ENCODE measurements at places on chromosomes 5 and 9.

DNA sequence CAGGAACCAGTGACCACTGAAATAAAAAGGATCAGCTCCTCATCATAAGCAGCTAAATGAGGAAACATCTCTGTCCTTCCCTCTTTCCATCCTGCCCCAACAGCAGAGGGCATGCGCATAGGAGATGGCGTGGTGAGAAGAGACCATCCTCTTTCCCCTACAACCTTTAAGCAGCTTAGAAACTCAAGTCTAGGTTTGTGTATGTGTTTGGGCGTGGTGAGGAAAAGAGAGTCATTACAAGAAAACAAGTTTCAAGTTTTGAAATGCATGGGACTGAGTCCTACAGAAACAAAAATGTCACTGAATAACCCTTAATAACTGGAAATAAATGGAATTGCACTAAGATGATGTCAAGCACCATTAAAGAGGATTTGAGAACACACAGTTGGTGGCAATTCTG, 96.4 kb upstream of the IL12B start:
- DNase-seq: no peak

DNA sequence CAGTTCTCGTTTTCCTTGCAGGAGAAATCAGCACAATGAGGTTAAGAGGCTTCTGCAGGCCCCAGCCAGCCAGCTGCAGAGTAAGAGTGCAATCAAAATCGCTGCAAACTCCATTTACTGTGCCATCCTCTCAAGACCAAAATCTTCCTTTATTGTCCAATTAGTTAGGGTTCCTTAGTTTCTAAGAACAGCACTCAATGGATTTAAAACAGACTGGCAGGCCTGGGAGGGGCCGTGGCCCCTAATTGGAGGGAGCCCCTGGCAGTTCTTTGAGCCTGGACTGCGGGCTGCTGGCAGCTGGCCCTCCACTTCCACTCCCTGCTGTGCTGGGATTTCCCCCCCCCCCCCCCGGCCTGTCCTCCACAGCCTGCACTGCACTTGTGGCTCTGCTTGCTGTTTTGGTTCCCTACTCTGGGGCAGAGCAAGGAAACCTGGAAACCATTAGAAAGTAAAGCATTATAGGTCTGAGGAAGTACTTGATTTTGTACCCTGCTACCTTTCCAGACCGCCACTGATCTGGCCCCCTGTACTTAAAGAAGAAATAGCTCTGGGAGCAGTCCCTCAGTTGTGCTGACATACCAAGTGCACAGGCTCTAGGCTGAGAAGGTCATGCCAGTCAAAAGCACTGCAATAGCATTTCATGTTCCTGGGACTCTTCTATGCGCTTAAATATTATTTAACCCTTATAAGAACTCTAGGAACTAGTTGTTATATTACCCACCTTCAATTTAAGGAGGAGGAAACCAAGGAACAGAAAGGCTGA, 129.0 kb downstream of the APBA1 start:
- DNase-seq: no peak

DNA sequence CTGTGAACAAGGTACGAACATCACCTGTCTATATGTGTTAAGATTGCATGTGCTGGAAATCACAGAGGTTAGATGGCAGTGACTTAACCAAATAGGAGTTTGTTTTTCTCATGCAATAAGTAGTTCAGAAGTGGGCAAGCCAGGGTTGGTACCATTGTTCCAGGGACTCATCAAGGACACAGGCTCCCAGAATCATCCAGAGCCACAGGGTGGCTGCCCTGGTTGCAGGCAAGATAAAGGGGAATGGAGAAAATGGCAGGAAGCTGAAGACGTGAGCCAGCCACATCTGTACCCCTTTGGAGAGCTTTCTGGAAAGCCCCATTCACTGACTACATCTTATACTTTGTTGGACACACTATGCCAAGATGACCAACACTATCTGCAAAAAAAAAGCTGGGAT, 126.0 kb upstream of the IL12B start:
- DNase-seq: no peak

- no peak for DNase-seq
These were observed 152.5 kb upstream of the NFIB start for GRCh38 chr9:14466429-14466818.

GRCh38 chr5:117794847-117795246, 1193.5 kb downstream of the DTWD2 start:
- DNase-seq: no peak

DNA sequence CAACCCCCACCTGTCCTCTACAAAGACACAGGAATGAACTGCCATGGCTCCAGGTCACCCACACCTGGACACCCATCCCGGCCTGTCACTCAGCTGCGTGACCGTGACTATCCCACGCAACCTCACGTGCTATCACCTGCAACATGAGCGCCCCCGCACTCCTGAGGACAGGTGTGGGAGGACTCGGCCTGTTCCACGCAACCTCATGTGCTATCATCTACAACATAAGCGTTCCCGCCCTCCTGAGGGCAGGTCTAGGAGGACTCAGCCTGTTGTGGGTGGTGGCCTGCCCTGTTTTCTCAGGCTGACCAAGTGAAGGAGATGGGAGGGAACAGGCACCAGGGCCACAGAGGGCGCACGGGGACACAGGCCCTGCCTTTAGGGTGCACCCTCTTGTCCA, 4.1 kb downstream of the QSOX2 start:
- DNase-seq: no peak

DNA sequence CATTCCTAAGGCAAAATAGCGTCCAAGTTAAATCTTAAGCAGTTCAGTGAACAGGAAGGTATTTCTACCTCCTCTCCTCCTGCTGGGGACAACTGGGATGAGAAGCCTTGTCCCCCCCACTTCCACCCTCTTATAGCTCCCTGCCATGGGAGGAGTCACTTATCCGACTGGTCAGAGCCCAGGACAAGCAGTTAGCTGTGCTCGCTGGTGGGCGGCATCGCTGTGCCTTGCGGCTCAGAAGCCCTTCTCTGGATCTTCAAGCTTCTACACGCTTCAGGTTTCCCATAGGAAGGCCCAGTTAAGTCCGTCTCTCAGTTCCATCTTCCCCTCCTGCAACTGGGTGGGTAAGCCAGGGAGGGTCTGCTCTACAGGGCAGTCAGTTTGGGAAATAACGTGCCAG, 77.2 kb downstream of the PAX5 start:
- DNase-seq: no peak

- DNase-seq: no peak
These were observed 429.5 kb downstream of the EBF1 start for GRCh38 chr5:158670201-158670600.

DNA sequence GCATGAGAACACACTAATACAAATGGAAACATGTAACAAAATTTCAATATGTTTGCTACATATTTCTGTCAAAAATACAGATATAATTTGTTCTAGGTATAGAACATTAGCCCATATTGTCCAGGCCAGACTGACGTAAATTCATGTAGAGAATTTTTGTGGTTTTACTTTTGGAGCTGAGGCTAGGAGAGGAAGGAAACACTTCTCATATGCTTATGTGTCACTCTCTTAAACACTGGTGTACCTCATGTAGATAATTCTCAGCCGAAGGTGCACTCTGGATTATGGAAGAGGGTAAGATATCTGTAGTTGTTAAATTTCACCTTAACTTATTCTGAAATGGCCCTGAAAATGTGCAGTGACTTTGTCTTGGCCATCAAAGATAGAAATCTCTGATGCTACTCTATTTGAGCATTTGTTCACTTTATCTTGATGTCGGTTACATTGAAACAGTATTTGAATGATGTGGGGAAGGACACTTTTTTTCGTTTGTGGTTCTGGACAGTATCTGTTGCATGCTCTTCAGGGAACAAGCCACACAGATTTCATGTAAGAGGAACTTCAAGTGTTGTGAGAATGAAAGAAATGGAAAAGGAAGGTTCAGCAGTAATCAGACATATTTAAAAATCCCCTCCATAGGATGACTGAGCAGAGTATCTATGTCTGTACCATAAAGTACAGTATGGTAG, 202.7 kb downstream of the SPATA31D1 start:
- DNase-seq: no peak

DNA sequence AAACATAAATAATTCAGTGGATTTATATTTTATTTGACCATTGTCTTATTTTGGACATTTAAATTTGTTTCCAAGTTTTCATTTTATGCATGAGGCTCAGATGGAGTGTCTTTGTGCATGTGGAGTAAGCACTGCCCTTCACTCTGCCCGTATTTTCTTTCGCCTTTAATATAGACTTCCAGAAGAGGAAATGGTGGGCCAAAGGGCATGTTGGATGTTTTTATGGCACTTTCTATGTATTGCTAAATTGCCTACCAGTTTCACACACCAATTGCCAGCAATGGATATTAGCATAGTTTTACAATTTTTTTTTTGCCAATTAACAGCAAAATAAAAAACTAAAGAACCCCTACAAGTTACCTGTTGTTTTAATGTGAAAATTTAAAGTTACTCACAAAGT, 38.4 kb downstream of the ZSWIM6 start:
- DNase-seq: no peak

GRCh38 chr9:98071737-98072136, 15.2 kb downstream of the NANS start:
- DNase-seq: no peak

DNA sequence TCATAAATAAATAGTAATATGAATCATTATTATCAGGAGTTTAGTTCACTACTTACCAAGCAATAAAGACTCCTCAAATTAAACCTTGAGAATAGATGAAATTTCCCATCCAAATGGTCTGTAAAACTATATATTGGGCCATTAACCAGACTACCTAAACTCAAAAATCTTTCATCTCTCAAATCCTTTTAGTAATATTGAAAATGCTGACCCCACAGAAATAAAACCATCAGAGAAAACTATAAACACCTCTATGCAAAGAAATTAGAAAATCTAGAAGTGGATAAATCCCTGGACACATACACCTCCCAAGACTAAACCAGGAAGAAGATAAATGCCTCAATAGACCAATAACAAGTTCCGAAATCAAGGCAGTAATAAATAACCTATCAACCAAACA, 723.2 kb downstream of the TLE4 start:
- DNase-seq: no peak

- DNase-seq: no peak
These were observed 371.7 kb upstream of the IRX4 start for GRCh38 chr5:2254406-2254805.

- no peak for DNase-seq
These were observed 32.4 kb downstream of the MYO10 start for GRCh38 chr5:16903480-16904300.

GRCh38 chr5:35436400-35437057, 181.1 kb upstream of the SPEF2 start:
- DNase-seq: no peak

- no peak for DNase-seq
These were observed 11.1 kb downstream of the URM1 start for GRCh38 chr9:128382261-128382660.

GRCh38 chr5:96876292-96876850, at the start of gene ERAP2:
Gene ERAP2, plus strand, starts transcription at chr5:96876500. Its CDS starts 3,186 bp downstream, at chr5:96879686.
- no peak for DNase-seq

DNA sequence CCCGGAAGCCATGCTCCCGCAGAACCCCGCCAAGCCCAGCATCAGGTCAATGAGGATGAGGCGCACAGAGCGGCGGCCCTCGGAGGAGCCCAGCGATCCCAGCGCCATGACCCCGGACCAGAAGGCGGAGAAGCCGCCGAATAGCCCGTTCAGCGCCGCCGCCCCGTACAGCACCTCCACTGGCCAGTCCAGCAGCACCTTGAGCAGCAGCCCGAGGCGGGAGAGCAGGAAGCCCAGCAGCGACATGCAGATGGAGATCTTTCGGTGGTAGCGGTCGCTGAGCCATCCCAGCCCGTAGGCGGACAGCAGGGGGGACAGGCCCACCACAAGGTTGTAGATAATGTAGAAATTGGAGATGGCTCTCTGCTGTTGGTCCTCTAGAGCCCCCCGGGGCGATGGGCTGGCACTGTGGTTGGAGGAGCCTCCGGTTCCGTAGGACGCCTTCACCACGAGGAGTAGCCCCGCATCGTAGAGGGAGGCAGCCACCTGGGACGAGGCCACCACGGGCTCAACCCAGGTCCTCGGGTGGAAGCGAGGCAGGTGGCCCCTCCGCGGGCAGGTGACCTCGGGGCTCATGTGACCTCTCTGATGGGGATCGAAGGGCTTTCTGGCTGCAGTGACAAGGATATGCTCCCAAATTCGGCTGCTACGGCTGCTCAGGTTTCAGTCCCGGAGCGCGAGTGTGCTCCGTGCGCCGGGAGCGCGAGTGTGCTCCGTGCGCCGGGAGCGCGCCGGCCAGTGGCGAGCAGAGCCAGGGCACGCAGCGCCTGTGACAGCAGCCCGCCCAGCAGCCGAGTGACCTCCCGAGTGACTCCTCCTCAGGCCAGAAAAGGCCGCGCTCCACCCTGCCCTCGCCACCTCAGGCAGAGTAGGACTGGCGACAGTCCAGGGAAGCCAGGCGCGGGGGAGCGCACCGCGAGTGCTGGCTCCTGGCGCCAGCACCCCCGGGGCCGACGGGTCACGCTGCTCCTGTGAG, at the start of gene SLC46A2:
TSS of gene SLC46A2 (minus strand) at position 771 of the 976 bp plus-strand sequence. CDS start at position 576, 195 bp downstream.
- no peak for DNase-seq

DNA sequence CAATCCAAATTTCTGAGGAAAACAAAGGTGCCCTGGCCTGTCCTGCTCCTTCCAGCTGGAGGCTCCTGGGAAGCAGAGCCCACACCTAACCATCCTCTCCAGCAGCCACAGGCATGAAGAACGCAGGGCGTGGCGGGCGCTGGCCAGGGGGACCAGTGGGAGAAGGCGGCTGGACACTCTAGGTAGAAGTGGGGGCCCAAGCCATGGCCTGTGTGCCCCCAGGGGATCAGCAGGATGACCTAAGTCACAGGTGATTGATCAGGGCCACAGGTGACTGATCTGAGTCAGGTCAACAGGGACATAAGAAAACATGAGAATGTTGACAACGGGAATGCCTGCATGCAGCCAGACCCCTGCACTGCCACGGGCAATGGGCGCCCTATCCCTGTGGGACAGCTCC, 3.4 kb downstream of the QSOX2 start:
- DNase-seq: no peak

DNA sequence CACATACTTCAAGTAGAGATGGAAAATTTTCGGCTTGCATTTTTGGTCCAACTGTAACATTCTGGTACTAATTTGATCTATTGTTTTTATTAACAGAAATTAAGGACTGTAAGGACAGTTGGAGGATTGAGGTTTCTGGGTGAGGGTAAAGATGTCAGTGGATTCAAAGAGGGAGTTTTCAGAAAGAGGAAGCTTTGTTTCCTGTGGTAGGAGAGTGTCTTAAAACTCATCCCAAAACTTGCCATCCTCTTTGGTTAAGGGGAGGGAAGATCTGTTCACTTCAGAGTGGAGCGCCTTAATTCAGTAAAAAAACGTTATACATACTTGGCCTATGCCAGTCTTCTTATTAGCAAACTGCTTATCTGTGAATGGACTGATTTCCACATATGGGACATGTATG, 13.8 kb downstream of the CNTRL start:
- DNase-seq: no peak

DNA sequence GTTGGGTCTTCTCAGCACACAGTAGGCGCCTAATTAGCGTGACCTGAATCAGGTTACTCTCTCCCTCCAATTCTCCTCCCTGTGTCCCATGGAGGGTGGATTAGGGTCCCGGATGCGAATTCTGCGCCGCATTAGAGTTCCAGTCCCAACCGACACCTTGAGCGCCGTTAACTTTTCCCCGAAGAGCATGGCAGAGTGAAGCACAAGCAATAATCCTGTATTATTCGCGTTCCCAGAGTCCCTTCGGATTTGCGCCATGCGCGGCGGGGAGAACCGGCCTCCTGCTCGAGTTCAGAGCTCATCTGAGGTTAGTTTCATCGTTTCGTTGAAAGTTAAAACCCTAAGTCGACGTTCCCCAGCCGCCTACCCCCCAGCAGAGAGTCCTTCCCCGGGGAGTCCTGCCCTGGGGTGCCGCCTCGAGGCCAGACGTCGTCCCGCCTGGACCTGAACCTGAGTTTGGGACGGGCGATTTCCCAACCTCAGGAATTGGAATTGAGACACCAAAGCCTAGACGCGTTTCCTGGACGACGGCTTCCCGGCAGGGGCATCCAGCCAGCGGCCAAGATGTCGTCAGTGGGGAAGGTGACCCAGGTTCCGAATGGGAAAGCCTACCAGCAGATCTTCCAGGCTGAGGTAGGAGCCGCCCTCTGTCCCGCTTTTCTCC, at the start of gene CCDC180:
TSS of gene CCDC180 (plus strand) at position 160 of the 664 bp plus-strand sequence. CDS start at position 565, 405 bp downstream.
- DNase-seq: no peak
